ENCODE measurements at places on chromosomes 4 and X.

DNA sequence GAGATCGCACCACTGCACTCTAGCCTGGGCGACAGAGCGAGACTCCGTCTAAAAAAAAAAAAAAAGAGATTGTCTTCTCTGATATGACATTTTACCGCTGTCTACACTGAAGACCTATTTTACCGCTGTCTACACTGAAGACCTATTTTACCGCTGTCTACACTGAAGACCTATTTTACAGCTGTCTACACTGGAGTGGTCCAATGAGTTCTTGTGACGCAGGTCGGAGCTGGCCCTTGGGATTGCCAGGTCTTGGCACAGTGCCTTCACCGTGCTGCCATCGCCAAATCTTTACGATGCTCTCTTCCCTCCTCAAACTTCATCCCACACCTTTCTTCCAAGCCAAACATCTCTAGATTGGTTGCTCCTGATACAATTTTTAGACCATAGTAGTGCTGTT lies 183.1 kb upstream of the FAT1 start:
- DNase-seq, result no peak

- DNase-seq, result no peak
Measured at GRCh38 chrX:134396174-134396573, 63.8 kb upstream of the HPRT1 start.

- no peak for DNase-seq
Measured at GRCh38 chr4:129437347-129437746, 341.4 kb downstream of the C4orf33 start.

DNA sequence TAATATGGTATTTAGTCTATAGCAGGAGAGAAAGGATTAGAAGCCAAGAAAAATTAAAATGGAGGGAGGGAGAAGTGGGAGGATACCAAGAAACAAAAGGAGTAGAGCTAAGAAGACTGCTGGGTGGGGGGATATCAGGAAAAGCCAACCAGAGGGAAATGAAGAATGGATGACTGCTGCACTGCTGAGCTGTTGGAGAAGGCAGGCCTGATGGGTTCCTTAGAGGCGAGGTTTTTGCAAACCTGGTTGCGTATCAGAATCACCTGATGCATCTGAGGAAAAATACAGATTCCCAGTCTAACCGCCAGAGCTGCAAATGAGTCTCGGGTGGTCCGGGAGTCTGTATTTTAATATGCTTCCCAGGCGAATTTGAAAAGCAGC lies 1.5 kb downstream of the PGRMC1 start:
- no peak for DNase-seq

- peak; percentile 75 for DNase-seq
Measured at GRCh38 chr4:23828779-23829178, 61.1 kb downstream of the PPARGC1A start.

GRCh38 chr4:54058171-54058570 lies 6.2 kb downstream of the CHIC2 start:
- no peak for DNase-seq

- DNase-seq, result no peak
Measured at GRCh38 chr4:66558651-66559050, 888.4 kb upstream of the EPHA5 start.

GRCh38 chrX:101693476-101693875 lies 33.8 kb upstream of the ARMCX2 start:
- no peak for DNase-seq

- DNase-seq, result no peak
Measured at GRCh38 chr4:35461931-35462659, 782.2 kb downstream of the ARAP2 start.

DNA sequence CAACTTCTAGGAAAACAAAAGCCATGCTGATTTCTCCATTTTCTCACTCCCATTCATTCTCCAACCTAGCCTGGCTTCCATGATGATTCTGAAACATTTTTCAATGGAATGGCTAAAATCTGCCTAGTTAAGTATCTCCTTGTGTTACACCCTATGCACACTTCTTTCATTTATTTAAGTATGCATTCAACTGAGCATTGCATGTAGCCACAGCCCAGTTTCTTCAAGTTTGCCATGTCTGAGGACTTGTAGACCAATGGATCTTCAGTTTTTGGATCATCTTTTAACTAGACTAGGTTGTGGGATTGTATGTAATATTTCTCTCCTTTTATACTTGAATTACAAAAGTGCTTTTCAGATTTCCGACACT lies 35.5 kb upstream of the MGST2 start:
- DNase-seq, result no peak

DNA sequence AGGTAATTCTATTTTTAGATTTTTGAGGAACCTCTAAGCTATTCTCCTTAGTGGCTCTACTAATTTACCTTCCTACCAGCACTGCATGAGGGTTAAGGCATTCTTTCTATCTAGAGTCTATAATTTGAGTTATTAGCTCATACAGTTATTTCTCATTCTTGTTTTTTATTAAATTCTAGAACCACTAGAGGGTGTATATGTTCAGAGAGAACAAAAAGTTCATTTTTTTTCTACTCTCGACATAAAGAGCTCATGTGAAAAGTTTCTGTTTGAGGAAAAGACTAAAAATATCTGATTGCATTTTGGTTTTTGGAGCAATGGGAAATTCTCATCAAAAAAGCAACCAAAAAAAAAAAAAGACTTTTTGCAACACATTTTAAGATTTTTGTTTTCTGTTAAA lies 57.0 kb upstream of the LRAT start:
- no peak for DNase-seq

GRCh38 chrX:123580792-123581191 lies 152.1 kb downstream of the THOC2 start:
- no peak for DNase-seq

DNA sequence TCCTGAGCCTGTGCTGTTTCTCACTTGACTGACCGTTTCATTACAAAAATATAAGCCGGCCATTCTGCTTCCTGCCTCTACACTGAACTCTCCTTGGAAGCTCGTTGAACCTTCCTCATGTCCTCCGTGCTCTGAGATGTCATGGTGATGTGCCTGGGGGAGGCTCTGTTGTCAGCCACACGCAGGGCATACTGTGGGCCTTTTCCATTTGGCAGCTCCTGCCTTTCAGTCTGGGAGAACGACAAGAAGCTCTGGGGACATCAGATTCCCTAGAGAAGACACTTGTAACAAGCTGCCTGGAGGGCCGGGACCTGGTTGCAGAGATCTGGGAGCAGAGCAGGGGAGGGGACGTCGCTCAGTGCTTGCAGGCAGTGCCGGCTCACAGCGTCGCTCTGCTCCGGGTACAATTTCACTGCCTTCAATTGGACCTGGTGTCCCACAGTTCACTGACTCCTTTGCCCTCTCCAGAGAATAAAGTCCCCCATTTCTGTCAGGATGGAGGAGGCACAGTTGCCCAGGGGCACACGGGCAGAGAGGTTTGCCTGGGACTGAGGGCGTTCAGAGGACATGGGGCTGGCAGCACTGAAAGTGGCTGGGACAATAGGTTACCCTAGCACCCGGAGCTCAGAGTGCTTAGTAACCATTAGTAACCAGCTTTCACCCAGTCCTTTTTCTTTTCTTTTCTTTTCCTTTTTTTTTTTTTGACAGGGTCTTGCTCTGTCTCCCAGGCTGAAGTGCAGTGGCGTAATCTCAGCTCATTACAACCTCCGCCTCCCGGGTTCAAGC lies 19.1 kb upstream of the MECP2 start:
- DNase-seq, result no peak

GRCh38 chr4:2900741-2901140 lies 57.1 kb downstream of the ADD1 start:
- DNase-seq, result no peak

DNA sequence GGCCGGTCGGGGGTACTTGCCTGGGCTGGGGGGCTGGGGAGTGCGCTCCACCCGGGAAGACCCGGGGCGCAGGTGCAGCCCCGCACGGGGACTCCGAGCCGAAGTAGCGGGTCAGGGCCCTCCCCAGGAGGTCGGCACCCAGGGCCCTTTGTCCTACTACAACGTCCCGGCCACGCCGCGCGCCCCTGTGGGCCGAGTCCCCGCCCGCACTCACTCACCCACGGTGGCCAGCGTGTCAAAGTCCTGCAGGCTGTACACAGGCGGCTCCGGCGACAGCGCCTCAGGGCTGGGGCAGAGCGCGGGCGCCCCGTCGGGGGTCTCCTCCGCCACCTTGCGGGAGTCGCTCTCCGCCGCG lies 602 bp downstream of the PRKX start:
- DNase-seq, result no peak

DNA sequence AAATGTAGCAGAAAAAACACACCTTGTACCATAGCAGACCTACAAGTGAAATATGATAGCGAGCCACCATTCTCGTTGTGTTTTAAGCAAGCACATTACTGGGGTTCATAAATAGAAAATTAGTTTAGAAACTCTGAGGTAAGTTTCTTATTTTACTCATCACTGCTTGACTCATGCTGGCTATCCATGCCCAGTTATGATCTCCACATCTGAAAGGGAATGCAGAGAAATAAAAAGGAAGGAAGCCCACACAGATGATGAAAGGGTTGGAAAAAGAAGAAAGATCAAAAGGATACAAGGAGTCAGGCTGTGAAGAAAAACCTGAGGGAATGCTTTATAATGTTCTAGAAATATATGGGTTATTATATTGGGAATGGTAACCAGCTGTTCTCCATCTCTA lies 54.5 kb downstream of the CAMK2D start:
- DNase-seq, result no peak

DNA sequence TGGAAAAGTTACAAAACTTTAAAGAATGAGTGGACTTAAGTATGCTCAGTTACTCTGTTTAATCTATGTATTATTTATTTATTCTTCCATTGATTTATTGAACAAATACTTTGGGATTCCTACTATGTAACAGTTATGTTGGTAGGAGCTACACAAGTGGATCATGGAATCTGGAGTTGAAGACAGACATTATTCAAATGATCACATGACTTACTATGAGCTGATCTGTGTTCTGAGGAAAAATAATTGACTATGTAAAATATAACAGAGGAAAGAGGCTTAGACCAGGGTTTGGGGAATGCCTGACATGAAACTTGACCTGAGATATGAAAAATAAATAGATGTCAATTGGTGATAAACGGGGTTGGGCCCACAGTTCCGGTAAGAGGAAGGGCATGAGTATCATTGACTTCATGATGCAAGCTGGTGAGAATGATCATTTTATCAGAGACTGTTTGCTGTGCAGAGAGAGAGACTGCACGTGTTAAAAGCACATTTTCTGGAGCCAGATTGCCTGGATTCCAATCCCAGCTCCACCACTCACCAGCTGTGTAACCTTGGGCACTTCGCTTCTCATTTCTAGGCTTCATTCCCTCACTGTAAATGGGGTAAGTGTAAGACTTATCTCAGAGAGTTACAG lies 179.0 kb downstream of the SPCS3 start:
- no peak for DNase-seq

DNA sequence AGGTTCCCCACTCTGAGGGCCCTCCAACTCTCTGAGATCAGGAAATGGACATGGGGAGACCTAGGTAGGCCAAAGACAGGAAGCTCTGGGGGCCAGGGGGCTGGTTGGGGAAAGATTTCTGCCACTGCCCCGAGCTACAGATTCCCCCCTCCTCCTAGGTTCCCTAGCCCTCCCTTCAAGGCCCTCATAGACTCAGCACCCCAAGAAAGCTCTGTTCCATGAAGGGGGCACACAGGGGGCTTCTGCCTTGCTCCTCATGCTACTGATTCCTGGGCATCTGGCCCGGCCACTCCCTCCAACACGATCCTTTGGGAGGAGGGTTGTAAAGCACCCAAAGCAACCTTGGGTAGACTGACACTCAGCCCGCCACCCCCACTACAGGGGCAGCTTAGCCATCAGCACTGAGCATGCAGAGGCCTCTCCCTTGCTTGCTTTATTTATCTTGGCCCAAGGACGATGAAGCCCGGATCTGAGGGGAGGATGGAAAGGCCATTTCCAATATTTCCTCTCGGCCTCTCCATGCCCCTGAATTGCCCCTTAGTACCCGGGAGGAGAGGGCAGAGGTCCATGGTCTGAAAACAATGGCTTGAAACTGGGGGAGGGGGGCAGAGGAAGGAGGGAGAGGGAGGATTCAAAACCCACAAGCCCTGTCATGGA lies 146.7 kb downstream of the PJA1 start:
- no peak for DNase-seq

GRCh38 chr4:70544279-70544868 lies 26.0 kb downstream of the AMTN start:
- no peak for DNase-seq

DNA sequence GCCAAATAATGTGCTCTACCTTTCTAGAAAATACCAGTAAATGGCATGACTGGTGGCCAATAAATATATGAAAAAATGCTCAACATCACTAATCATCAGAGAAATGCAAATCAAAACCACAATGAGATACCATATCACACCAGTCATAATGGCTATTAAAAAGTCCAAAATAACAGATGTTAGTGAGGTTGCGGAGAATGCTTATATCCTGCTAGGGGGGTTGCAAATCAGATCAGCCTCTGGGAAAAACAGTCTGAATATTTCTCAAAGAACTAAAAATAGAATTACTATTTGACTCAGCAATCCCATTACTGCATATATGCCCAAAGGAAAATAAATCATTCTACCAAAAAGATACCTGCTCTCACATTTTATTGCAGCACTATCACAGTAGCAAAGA lies 115.1 kb downstream of the RASGEF1B start:
- DNase-seq, result no peak

GRCh38 chr4:139607502-139608060 lies 51.6 kb upstream of the SETD7 start:
- DNase-seq, result no peak

DNA sequence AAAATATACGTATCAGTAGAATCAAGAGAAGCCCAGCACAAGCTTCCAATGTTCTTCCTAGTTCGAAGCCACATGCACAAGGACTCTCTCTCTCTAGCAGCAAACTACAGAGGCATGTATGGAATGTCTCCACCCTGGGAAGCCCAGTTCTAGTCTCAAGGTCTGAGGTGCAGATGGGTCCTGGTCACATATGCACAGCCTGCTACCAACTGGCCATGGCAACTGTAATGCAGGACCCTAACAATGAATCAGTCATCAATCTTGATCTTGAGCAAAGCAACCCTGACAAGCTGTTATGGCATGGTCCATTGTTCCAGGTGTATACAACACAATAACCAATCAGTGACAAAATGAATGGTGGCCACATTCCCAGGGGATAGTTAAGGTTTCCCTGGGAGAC lies 55.8 kb downstream of the MBNL3 start:
- no peak for DNase-seq

- DNase-seq, result no peak
Measured at GRCh38 chrX:119118780-119119395, 8.7 kb downstream of the KIAA1210 start.

DNA sequence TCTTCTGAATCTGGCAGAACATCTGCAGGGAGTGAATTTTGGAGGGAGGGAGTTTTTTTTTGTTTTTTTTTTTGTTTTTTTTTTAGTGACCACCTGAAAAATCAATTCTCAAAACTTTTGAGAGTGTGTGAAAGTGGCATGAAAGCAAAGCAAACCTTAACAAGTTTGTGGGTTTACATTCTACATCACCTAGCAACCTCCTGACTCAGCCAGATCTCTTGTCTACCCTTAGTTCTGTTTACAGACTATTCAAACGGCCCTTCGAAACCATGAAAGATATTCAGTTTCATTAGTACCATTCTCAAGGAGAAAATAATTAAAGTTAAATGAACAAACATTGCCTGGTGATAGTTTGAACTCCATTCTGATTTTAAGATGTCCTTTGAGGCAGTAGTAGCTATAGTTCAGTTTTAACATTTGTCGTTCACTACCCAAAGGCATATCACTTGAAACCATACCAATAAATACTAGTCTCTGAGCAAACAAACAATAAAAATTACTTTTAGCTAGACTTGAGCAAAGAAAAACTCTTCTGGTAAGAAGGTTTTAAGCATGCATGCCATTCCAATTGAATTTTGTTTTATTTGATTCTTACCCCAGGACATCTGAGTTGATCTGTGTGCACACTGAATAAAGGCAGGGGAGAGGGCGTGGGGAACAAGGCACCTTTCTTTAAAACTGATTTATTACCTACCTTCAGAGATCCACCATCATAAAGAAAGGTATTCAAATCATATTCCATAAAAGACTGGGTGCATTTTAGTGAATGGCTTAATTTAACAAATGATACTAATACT lies 137.7 kb downstream of the ARX start:
- no peak for DNase-seq
